Smooth muscle cell of trachea (primary cell): ENCODE measurements at places on chromosomes 5 and 9. TPM values are rescaled to one million over a fixed set of nuclear protein-coding genes. Genes with fewer than 3 reads are reported as not detected.

ZDHHC11B gene
- 0.29 TPM in 1 of 2 replicates, not detected in the other for total RNA-seq

TCF7 gene
- total RNA-seq, result 5.1 and 7.1 TPM in 2 replicates

ARHGEF39 gene
- 0.50 and 2.9 TPM in 2 replicates for total RNA-seq

SNX18 gene
- 123 and 405 TPM in 2 replicates for total RNA-seq

SLC6A7 gene
- not detected in 2 replicates for total RNA-seq

DRD1 gene
- total RNA-seq, result under 0.01 TPM in 1 of 2 replicates, not detected in the other

GNA14 gene
- total RNA-seq, result 0.15 and 0.50 TPM in 2 replicates

DMRT3 gene
- not detected in 2 replicates for total RNA-seq

SPEF2 gene
- total RNA-seq, result 4.1 and 5.2 TPM in 2 replicates

ANXA1 gene
- 691 and 1,333 TPM in 2 replicates for total RNA-seq

KIF4B gene
- 0.15 and 0.17 TPM in 2 replicates for total RNA-seq

SLC22A4 gene
- total RNA-seq, result 2.2 and 3.0 TPM in 2 replicates

GRK6 gene
- total RNA-seq, result 13.7 and 17.3 TPM in 2 replicates

SCGB3A2 gene
- not detected in 2 replicates for total RNA-seq

ABLIM3 gene
- 23.1 and 42.5 TPM in 2 replicates for total RNA-seq

ANKS6 gene
- 16.4 and 23.0 TPM in 2 replicates for total RNA-seq
